DMS79 treated with DMSO at 0.1 percent for 48 hours (cell line): ENCODE measurements at places on chromosomes 3 and 15.

DNA sequence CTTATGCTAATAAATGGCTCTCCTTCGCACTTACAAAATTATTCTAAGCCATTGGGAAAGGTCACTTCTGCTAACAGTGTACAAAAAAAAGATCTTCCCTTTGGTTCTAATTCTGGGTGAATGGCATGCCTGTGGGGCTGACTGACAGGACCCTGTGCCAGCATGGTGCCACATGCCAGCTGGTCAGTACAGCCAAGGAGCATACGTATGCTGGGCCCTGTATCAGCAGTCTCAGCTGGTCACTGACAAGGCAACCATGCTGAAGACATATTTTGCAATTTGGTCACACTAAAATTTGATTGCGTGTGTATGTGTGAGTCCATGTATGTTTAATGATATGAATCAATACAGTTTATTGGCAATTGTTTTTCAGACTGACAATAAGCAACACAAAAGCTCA is 246.1 kb downstream of the TBL1XR1 start:
- DNase-seq: no peak

- DNase-seq: no peak
Measured at GRCh38 chr15:70427167-70428120, 329.7 kb upstream of the TLE3 start.

DNA sequence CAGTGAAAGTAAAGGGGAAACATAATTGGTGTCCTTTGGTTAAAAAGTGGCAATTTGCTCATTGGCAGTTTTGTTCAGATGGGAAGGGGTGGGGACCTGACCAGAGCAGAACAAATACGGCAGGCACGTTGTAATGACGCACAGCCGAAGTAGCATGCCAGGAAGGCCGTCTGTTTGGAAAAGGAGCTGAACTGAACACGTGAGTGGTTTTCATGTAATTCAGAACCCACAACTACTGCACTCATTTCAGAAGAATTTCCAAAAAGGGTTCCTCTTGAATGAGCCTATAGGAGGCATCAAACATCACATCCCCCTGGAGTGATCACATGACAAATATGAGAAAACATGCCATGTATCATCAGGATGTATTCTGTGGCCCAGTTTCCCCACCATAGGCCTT is 42.9 kb upstream of the LMCD1 start:
- no peak for DNase-seq

- no peak for DNase-seq
Measured at GRCh38 chr15:58525991-58526421, 94.2 kb downstream of the LIPC start.

- DNase-seq: no peak
Measured at GRCh38 chr3:14225421-14225820, 46.8 kb downstream of the LSM3 start.

- DNase-seq: peak; percentile 4
Measured at GRCh38 chr3:17852217-17852616, 109.8 kb upstream of the TBC1D5 start.

DNA sequence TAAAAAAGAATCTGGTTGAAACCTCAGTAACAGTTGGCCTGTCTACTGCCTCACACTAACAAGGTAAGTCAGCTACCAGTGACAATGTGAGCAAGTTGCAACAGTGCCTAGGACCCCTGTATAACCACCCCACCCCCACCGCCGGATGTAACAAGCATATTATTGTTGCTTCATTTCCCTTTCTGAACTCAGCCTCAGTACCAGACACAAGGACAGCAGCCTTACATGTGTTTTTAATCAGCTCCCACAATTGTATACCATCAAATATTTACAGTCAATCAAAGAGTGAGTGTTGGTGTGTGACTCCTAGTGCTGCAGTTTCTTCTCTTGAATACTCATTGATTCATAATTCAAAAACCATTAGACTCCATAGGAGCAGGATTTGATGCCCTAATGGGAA is 96.4 kb downstream of the PYDC2 start:
- DNase-seq: no peak

- no peak for DNase-seq
Measured at GRCh38 chr15:38549222-38549621, 15.4 kb downstream of the RASGRP1 start.

- DNase-seq: no peak
Measured at GRCh38 chr3:193790086-193790990, 197.3 kb downstream of the OPA1 start.

- no peak for DNase-seq
Measured at GRCh38 chr3:128326051-128326823, 140.5 kb downstream of the DNAJB8 start.

GRCh38 chr3:122031123-122031468 is 9.0 kb upstream of the ILDR1 start:
- no peak for DNase-seq

- DNase-seq: no peak
Measured at GRCh38 chr15:65044724-65045481, at the start of gene SLC51B. SLC51B (plus strand) TSS chr15:65045387; CDS start chr15:65050005, 4,618 bp downstream.

- DNase-seq: no peak
Measured at GRCh38 chr3:8997151-8997550, 33.9 kb upstream of the RAD18 start.

- DNase-seq: no peak
Measured at GRCh38 chr3:145429546-145429945, 731.4 kb downstream of the PLOD2 start.

- no peak for DNase-seq
Measured at GRCh38 chr3:13546667-13547171, 2.2 kb upstream of the FBLN2 start.

DNA sequence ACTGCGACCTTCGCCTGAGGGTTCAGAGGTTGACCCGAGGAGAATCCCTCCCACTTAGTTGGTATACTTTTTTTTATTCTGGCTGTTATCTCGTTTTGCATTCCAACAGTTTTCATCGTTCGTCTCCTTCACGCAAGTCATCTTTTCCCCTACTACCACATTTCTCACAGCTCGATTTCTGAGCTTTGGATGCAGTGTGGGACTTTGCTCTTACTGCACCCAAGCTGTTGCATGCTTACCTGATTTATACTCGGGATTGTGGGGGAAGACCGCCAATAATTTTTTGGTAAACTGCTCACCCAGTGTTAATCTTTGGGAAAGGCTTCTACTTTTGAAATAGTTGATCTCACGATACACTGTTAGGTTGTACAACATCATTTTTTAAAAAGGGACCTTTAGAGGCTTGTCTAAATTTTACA is 702 bp downstream of the TBC1D23 start:
- no peak for DNase-seq

GRCh38 chr15:73352082-73352481 is 16.7 kb downstream of the HCN4 start:
- DNase-seq: no peak

DNA sequence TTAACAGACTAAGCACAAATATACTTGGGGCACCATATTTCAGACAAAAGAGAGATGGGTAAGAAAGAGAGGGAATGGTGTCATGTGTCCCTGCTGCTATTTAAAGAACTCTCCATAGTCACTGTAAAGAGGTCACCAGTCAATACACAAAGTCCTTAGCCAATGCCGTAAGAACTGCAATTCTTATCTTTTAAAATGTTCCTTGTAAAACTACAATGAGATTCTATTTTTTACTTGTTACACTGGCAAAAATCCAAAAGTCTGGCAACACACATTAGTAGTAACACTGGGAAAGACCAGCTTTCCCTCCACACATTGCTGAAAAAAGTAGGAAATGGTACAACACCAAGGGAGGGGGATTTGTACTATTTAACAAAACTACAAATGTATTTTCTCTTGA is 189.4 kb downstream of the TBC1D5 start:
- no peak for DNase-seq

DNA sequence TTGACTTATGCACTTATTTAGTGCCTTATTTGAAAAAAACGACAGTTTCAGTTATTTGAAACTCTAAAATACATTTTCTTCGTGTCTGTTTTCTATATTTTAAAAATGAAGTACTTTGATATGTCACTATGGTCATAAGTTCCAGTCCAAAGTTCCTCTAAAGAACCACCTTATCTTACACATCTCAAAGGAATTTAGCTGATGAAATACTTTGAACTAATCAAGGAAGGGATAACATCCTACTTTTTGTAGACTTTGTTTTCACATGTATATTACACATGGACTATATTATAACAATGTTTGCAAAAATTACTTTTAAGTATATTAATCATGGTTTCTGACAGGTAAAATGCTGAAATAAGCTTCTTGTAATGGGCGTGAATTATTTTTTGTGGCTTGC is 265.8 kb upstream of the ZNF717 start:
- DNase-seq: no peak

DNA sequence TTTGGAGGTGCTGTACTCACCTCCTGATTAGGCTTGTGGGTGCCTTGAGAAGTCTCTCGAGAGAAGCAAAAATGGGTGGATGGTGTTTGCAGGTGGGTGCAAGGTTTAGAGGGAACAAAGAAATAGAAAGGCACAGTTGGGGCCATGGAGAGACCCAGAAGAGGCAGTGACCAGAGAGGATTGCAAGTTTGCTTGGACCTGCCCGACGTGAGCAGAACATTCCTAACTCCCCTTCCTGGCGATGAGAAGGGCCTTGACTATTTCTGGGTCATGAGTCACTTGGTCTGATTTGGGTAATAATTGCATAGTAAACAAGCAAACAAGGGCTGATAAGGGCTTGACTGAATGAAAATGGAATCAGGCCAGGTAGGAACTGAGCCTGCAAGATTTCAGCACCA is 7.0 kb upstream of the CTSH start:
- peak; percentile 13 for DNase-seq

- no peak for DNase-seq
Measured at GRCh38 chr3:195821403-195822130, 9.8 kb upstream of the MUC4 start.

DNA sequence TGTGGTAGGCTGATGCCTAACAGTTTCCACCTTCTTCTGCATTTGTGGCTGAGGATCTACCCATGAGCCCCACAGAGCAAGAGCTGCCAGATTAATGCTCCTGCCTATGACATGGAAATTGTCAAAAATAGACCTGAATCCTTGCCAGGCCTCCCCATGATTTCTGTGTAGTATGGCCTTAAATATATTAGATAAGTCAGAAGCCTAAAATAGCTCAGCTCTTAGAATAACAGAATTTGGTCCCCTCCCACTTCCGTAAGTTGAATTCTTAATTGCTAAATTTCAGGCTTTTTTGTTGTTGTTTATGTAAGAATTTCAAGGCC is 129.0 kb downstream of the SERPINI1 start:
- DNase-seq: no peak

- DNase-seq: no peak
Measured at GRCh38 chr3:13348661-13349396, 71.3 kb downstream of the NUP210 start.
